ENCODE measurements at places on chromosomes 6 and 20. TPM values are rescaled to one million over a fixed set of nuclear protein-coding genes. Genes with fewer than 3 reads are reported as not detected.

DNA sequence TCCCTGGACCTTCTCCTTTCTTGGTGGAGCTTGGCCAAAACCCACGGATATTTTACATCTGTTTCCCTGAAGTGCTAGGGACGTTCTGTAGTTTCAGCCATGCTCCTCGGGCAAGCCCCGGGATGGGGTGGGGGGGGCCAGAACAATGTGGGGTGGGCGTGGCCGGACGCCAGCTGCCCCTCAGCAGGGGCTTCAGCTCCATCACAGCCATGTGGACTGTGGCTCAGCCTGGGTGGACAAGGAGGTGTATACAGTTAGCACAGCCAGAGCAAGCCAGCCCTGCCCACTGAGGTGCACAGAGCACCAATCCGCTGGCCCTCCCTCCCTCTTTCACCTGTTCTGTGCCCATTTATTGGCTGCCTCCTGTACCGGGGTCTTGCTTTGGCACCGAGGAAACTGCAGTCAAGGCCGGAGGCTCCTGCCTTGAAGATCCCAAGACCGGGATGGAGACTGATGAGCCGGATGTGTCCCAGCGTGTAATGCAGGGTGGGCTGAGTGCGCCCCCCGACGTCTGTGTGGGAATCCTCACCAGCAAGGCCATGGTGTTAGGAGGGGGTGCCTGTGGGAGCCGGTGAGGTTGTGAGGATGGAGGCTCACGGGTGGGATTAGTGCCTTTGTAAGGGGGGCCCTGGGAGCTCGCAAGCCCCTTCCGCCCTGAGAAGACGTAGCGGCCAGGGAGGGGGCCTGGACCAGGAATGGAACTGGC is 28.0 kb downstream of the FRMD1 start:
- no peaks in the 10 kb centered on the region for H3K4me1 ChIP-seq
- no peaks in the 10 kb centered on the region for H3K27me3 ChIP-seq
- H3K4me3 ChIP-seq: no peak overlapping the region
- DNase-seq: no peak
- H3K27ac ChIP-seq: no peak overlapping the region

DNA sequence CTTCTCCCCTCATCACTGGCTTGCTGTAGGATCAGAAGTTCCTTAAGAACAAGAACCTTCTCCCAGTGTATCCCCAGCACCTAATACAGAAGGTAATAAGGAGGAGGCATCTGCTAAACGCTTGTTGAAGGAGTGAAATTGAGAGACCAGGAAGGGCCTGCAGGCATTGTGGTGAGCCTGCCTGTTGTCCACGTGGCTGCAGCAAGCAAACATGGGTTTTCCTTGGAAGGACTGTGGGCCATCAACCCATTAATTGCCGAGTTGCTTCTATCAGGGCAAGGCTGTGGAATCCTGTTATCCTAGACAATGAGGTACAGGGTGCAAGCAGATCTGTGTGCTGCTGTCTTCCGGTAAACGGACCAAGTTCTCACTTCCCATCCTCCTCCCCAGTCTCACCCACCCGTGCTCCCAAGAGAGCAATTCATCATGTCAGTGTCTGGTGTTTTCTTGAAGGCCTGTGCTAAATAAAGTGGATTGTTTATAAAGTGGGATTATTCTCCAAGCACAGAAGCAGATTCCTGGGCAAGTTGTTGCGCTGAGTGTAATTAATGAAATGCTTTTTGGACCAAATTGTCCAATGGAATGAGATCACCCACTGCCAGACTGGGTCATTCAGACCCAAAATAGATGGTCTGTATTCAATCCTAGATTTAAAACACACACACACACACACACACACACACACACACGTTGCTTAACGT is 164.6 kb upstream of the CDYL start:
- no peak overlapping the region for H3K27ac ChIP-seq
- peaks cover 17% of the 10 kb centered on the region for H3K4me1 ChIP-seq
- H3K27me3 ChIP-seq: peaks cover 17% of the 10 kb centered on the region

DNA sequence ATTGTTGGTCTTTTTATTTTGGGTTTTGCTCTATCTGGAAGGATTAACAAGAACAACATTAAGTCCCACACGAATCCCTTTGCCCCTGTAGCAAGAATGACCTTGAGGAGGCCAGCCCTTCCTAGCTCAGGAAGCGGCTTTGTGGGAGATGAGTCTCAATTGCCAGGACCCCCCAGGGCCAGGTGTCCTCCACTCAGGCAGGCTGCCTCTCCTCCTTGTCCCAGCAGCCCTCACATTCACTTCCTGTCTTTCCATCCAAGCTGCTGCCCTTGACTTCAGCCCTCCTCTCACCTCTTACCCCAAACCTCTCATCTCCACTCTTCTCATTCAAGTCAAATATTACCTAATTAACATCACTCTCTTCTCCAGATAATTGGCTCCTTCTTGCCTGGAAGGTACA is 22.6 kb upstream of the SYNDIG1 start:
- H3K4me1 ChIP-seq: no peaks in the 10 kb centered on the region
- no peak overlapping the region for H3K27ac ChIP-seq
- H3K27me3 ChIP-seq: no peaks in the 10 kb centered on the region
- H3K36me3 ChIP-seq: no peaks in the 10 kb centered on the region
- H3K4me3 ChIP-seq: no peak overlapping the region
- no peak for DNase-seq

DNA sequence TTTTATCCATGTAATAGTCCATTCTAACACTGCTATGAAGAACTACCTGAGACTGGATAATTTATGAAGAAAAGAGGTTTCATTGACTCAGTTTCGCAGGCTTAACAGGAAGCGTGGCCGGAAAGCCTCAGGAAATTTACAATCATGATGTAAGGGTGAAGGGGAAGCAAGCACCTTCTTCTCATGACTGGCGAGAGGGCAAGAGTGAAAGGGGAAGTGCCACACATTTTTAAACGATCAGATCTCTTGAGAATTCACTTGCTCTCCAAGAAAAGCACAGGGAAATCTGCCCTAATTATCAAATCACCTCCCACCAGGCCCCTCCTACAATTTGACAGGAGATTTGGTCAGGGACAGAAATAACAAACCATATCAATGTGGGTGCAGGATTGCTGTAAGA is 859.7 kb downstream of the EPHA7 start:
- no peak overlapping the region for H3K4me3 ChIP-seq
- H3K27ac ChIP-seq: no peak overlapping the region
- no peak for DNase-seq
- H3K36me3 ChIP-seq: no peaks in the 10 kb centered on the region
- no peaks in the 10 kb centered on the region for H3K27me3 ChIP-seq

GRCh38 chr20:44703956-44704488 is 11.1 kb upstream of the CCN5 start:
- no peaks in the 10 kb centered on the region for H3K36me3 ChIP-seq
- H3K27me3 ChIP-seq: no peaks in the 10 kb centered on the region
- H3K4me1 ChIP-seq: no peaks in the 10 kb centered on the region
- H3K4me3 ChIP-seq: no peak overlapping the region
- DNase-seq: no peak

GRCh38 chr6:56914798-56915658 is 39.9 kb upstream of the BEND6 start:
- no peak overlapping the region for H3K4me3 ChIP-seq
- peaks cover 3% of the 10 kb centered on the region for H3K27me3 ChIP-seq
- H3K4me1 ChIP-seq: no peaks in the 10 kb centered on the region
- no peak overlapping the region for H3K27ac ChIP-seq

DNA sequence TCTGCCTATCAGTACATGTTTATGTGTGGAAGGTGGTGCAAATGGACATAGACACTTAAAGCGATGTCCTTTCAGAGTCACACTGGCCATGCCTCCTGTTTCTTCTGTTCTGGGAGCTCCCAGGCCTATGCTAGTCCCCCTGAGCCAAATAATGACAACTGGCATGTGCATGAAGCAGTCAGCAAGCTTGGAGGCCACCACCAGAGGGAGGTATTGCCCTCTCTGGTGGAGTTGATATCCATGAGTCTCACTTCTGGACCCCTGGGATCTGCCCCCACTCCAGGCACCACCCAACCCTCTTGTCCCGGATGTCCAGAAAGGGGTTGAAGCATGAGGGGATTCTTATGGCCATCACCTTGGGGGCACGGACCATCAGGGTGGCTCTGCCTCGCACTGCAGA is 172.2 kb downstream of the AIG1 start:
- no peak overlapping the region for H3K27ac ChIP-seq
- no peaks in the 10 kb centered on the region for H3K4me1 ChIP-seq
- peak; percentile 61 for DNase-seq

GRCh38 chr6:706146-706545 is 13.2 kb upstream of the EXOC2 start:
- no peak overlapping the region for H3K27ac ChIP-seq
- H3K36me3 ChIP-seq: no peaks in the 10 kb centered on the region
- H3K4me1 ChIP-seq: peaks cover 18% of the 10 kb centered on the region
- DNase-seq: no peak

- no peak for DNase-seq
- H3K36me3 ChIP-seq: peaks cover 18% of the 10 kb centered on the region
- no peaks in the 10 kb centered on the region for H3K27me3 ChIP-seq
- no peak overlapping the region for H3K4me3 ChIP-seq
- peaks cover 63% of the 10 kb centered on the region for H3K4me1 ChIP-seq
These were observed 103.9 kb downstream of the IPCEF1 start for GRCh38 chr6:154252678-154253077.

TTK gene
- 31.6 TPM for total RNA-seq

DNAH8 gene
- not detected for total RNA-seq

LY6G5C gene
- 2.3 TPM for total RNA-seq

Data from activated CD8-positive, alpha-beta T cell treated with anti-CD3 and anti-CD28 coated beads for 36 hours (primary cell).